Lung (tissue), 17 donors: ENCODE measurements at places on chromosomes 3 and 15. TPM values are rescaled to one million over a fixed set of nuclear protein-coding genes. Genes with fewer than 3 reads are reported as not detected.

ISLR2 gene
- total RNA-seq = 10.2 TPM

DNA sequence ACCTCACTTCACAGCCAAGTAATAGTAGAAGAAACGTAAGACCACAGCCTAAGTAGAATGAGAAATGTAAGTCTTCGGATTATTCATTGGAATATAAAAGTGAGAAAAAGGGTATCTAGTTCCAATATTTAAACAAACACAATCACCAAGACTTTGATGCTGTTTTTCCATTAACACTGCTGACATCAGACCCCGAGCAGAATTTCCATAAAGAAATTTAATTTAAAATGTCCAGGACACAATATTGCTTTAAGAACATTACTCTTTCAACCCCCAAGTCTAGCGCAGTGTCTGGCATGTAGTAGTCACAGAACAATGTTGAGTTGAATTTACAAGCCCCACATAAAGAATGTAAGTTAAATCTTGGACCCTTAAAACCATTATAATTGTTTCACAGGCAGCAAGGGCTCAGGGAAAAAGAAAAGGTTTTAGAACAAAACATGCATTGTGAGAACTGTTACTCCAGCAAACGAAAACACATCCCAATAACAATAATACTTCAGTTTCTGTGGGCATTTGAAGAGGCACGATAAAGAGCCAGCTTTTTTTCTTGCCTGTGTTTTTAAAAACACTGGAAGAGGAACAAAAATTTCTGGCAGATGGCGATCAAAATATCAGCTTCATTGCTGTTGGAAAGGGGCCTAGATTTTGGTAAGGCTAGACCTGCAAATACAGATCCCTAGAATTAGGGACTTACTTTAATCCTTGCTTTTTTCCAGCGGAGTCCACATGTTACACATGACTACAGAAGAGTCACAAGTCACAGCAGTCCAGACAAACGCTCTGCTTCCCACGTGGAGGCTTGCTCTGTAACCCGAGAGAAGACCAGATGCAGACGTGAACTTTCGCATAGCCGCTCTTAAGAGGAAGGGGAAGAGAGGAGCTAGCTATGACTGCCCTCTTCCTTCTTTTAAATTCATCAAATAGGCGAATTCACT, 77.9 kb upstream of the IGSF10 start:
- no peaks in the 10 kb centered on the region for H3K36me3 ChIP-seq
- H3K4me1 ChIP-seq = peaks cover 12% of the 10 kb centered on the region
- no peak overlapping the region for H3K4me3 ChIP-seq
- H3K27ac ChIP-seq = no peak overlapping the region
- peak; percentile 34 for DNase-seq

DNA sequence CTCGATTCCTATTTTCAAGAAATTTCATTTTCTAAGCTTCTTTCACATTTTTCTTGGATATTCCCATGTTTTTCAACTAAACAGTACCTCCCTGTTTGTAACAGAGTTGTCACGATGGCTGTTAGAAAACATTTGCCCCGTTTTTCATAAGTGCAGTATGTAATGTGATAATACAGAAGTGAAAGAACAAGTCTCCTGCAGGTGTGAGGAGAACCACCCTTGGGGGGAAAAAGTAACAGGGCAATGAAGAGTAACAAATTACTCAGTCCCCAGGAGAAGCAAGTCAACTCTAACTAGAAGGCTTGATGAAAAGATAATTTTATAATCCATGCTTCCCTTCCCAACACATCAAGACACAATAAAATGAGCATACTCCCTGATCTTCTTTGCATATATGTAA, 493.3 kb downstream of the FOXP1 start:
- no peak for DNase-seq
- no peaks in the 10 kb centered on the region for H3K27me3 ChIP-seq
- H3K27ac ChIP-seq = no peak overlapping the region
- H3K4me1 ChIP-seq = peaks cover 4% of the 10 kb centered on the region
- H3K4me3 ChIP-seq = no peak overlapping the region

GRCh38 chr15:66761726-66762595, 59.9 kb downstream of the SMAD6 start:
- no peaks in the 10 kb centered on the region for H3K36me3 ChIP-seq
- H3K4me1 ChIP-seq = peaks cover 87% of the 10 kb centered on the region
- no peak for DNase-seq
- H3K27ac ChIP-seq = peak overlapping the region; percentile 95
- H3K27me3 ChIP-seq = no peaks in the 10 kb centered on the region
- H3K4me3 ChIP-seq = no peak overlapping the region

DNA sequence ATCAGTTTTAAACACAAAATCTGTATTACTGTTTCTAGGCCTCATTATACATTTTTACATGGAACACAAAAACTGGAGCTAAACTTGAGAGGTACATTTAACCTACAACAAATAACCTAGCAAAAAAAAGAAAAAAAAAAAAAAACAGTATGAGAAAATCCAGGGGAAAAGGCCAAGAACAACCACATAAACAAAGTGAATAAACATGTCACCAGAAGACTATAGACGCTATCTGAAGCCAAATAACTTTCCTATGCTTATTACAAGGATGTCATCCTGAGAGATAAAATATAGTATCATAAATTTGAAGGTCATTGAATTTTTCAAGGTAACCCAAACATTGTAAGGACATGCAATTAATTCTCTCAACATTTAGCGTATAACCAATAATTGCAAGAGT, 911.6 kb downstream of the ROBO1 start:
- no peaks in the 10 kb centered on the region for H3K36me3 ChIP-seq
- no peaks in the 10 kb centered on the region for H3K27me3 ChIP-seq
- no peak overlapping the region for H3K27ac ChIP-seq
- no peak overlapping the region for H3K4me3 ChIP-seq
